ENCODE measurements at places on chromosomes 1 and 21.

DNA sequence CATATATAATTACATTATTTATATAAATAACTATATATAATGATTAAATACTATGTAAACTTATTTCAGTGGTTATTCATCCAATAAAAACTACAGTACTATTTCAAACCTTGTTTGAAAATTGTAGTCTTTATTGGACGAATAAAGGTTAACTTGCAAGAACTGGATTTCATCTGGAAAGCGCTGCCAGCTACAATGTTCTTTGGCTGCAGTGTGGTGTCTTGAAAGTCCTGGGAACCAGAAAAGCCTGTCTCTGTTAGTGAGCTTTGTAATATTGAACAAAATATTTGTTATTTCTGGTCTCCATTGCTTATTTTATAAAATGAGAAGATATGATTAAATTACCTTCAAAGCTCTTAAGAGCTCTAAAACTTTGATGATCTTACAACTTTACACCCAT lies 763.6 kb downstream of the ADGRL2 start:
- no peak for DNase-seq

DNA sequence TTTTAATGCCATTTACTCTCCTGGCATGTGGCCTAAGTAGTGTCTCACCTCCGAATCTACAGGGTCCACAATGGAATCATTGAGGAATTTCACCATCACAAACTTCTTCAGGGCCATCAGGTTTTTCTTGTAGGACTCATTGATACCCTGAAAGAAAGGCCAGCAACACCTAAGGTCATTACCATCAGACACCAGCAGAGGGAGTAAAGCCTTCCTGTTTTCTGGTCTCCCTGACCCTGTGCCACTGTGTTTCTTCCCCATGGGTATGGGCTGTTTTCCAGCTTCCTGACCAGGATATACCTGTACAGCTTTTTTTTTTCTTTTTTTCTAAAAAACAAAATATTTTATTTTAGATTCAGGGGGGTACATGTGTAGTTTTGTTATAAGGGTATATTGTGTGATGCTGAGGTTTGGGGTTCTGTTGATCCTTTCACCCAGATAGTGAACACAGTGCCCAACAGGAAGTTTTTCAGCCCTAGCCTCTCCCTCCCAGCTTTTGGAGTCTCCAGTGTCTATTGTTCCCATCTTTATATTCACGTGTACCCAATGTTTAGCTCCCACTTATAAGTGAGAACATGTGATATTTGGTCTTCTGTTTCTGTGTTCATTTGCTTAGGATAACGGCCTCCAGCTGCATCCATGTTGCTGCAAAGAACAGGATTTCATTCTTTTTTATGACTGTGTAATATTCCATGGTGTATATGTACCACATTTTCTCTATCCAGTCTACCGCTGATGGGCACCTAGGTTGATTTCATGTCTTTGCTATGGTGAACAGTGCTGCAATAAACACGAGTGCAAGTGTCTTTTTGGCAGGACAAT lies 18.3 kb downstream of the PPT1 start:
- DNase-seq = peak; percentile 9

- DNase-seq = no peak
Observed at GRCh38 chr1:161720956-161721737, at the start of gene FCRLB. Gene FCRLB, plus strand, starts transcription at chr1:161721544. Its CDS starts 1,129 bp downstream, at chr1:161722673.

- no peak for DNase-seq
Observed at GRCh38 chr1:169814265-169814664, 19.6 kb upstream of the METTL18 start.

DNA sequence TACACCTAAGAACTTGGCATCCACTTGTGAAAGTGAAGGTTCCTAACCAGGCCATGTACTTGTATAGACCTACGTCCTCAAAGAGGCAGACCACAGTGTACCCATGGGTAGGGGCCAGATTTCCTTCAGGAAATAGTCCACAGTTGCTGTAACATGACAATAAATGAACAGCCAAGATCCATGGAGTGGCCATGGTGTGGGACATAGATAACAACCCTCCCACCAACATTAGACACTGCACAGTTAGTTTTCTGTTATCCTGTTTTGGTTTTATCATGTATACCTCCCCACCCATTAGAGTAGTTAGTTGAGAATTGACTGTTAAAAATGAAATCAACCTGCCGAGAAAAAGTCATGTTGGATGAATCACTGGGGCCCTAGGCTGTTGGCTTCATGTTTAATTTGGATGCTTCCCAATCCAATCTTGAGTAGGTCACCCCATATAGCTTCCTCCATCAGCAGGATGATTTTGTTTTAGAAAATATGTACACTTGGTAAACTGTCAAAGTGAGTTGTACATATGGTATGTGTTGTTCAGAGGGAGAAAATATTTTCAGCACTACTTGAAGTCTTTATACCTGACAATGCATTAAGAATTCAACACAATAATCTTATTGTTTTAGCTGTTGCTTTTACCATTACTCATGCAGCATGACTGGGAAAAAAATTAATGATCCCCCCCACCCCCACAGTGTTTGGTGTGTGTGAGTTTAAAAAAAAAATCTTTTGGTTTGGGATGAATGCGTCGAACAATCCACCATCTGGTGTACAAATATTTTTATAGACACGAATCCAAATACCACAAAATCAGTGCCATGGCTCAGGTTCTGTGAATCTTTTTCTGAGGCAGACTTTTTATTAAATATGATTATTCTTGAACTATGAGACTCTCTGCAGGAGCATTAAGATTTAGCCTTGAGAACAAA lies 88.3 kb upstream of the ARHGAP29 start:
- no peak for DNase-seq

DNA sequence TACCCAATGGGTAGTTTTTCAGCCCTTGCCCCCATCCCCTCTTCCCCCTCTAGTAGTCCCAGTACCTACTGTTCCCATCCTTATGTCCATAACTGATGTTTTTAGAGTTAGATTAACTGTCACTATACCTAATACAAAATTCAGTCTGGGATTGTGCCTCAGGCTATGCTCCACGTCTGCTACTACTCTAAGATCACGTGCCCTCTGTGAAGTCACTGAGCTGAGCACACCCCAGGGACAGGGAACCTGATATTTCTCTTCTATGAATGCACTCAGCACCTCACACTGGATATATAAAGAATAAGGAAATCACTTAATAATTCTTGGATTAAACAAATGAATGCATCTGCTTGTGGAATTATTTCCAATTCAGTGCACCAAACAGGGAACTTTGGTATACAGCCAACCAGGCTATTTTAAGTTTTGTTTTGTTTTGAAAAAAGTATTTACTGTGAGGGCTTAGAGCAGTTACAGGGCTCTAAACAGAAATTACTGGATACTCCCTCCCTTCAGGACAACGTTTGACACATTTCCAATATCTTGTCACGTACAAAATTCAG lies 307.9 kb downstream of the SMYD3 start:
- DNase-seq = no peak
